NCI-H1092 treated with DMSO at 0.1 percent for 48 hours (cell line): ENCODE measurements at places on chromosomes 12 and 14.

GRCh38 chr12:64232196-64232595 is 10.1 kb upstream of the KICS2 start:
- no peak for DNase-seq

GRCh38 chr14:79840831-79841230 is 370.5 kb downstream of the DIO2 start:
- DNase-seq, result no peak

DNA sequence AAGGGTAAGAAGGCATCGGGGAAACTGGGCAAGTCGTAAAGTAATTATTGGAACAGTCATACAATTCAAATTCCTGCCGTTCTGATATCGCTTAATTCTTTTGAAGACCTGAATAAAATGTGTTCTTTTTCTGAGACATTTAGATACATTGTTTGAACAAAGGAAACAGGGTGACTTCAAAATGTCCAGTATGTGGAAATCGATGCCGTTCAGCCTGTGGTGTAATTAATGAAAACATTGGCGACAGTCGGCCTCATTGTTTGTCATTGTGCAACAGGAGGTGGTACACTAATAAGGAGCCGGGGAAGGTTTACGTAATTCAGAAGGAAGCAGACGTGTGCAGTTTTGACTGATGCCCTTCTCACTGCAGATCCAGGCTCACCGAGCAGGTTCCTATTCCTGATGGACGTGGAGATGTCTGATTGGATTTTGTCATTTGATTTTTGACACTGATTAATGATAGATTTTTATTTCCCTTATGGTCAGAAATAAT is 92.7 kb downstream of the BORCS5 start:
- DNase-seq, result no peak

GRCh38 chr14:77099425-77100167 is 1.5 kb downstream of the CIPC start:
- DNase-seq, result peak; percentile 53

- DNase-seq, result no peak
These were observed 46.3 kb upstream of the LRTM2 start for GRCh38 chr12:1773937-1774655.

- DNase-seq, result no peak
These were observed 22.8 kb downstream of the PPP1R12A start for GRCh38 chr12:79911889-79912656.

- no peak for DNase-seq
These were observed 184.5 kb upstream of the KRR1 start for GRCh38 chr12:75695926-75696325.

DNA sequence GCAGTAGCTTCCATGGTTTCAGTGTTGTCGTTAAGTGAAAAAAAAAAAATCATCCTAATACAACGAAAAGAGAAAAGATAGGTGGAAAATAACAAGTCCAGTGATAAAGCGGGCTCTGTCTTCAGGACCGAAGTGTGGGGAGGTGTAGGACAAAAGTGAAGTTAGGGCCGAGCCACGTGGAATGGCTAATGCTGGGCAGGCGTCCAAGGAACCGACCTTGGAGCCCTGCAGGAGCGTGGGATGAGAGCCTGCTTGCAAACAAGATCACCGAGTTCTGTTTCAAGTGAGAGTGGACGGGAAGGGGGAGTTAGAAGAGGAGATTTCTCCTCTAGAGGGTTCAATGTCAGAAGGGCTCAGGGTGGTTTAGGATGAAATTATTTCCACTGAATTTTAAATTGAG is 22.2 kb downstream of the A2ML1 start:
- DNase-seq, result no peak
